NK-92 treated with Interleukin-12 subunit alpha and Interleukin-12 subunit beta, amount 100 ng/mL, for 24 hours (cell line): ENCODE measurements at places on chromosomes 12 and 14.

- no peak for DNase-seq
Observed at GRCh38 chr12:91274916-91275315, 92.3 kb upstream of the DCN start.

DNA sequence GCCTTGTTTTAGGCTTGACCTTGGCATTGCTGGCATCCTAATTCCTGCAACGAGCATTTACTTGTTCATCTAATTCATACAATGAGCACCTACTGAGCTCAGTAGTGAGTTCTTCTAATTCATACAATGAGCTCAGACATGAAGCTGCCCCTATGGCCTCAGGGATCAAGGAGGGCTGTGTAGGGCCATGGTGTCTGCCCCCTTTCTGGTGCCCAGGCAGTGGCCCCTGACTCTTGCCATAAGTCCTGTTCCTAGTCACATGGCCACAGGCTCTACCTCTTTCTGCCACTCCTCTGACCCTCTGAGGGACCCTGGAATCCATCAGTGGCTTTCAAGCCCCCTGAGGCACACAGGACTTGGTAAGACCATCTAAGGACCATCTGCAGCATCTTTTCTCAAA, 148.8 kb downstream of the ZFP36L1 start:
- no peak for DNase-seq

DNA sequence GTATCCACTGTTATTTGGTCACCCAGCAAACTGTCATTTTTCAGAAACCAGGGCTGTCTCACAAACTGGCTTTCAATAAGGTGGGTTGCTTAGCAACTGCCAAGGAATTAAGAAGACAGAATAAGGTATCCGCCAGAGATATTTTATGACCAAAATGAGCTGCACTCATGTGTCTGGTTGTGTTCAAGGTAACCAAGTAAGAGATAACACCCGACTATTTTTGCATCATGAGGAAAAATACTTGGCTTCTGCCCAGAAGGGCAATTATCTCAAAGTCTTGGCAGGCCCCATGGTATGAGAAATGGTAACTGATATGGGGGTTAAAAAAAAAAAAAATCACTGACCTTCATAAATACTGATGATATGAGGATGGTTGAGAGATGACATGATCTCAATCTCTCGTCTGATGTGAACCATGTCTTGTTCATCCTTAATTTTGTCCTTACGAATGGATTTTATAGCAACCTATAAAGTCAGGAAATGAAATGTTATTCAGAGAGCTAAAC, 32.6 kb downstream of the NUAK1 start:
- DNase-seq, result no peak

DNA sequence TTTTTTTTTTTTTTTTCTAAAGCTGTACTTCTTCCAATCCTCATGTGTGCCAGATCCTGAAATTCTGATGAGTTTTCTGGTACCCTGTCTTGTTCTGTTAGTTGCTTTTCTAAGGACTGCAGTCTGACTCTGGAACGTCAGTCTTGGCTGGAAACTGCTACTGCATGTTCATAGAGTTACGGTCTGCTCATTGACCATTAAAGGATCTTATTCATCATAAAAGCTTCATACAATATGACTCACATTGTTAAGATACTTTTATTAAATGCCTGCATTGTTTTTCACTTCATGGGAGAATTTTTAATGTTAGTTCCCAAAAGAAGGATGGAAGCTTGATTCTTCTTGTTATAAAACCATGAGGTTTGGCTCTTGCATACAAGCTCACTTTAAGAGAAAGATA, 233.6 kb downstream of the SYT10 start:
- DNase-seq, result no peak

- no peak for DNase-seq
Observed at GRCh38 chr12:1591543-1591942, 2.8 kb downstream of the FBXL14 start.

GRCh38 chr12:43982544-43982943, 146.7 kb downstream of the TMEM117 start:
- no peak for DNase-seq

DNA sequence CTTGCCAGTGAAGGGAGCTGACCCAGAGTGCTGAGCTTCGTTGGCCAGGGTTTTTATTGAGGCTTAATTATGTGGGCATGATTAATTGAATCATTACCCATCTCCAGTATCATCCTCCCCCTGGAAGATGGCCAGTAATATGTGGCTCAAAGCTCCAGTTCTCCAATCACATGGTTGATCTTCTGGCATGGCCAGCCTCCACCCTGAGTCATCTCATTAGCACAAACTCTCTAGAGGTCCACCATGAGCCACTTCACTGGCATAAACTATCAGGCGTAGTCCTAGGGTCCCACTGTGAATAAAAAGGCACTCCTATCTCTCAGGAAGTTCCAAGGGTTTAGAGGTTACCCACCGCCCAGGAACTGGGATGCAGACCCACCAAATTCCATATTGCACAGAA, 135.0 kb downstream of the ANO6 start:
- DNase-seq, result no peak

GRCh38 chr12:100481021-100481420, 7.4 kb downstream of the NR1H4 start:
- DNase-seq, result no peak

DNA sequence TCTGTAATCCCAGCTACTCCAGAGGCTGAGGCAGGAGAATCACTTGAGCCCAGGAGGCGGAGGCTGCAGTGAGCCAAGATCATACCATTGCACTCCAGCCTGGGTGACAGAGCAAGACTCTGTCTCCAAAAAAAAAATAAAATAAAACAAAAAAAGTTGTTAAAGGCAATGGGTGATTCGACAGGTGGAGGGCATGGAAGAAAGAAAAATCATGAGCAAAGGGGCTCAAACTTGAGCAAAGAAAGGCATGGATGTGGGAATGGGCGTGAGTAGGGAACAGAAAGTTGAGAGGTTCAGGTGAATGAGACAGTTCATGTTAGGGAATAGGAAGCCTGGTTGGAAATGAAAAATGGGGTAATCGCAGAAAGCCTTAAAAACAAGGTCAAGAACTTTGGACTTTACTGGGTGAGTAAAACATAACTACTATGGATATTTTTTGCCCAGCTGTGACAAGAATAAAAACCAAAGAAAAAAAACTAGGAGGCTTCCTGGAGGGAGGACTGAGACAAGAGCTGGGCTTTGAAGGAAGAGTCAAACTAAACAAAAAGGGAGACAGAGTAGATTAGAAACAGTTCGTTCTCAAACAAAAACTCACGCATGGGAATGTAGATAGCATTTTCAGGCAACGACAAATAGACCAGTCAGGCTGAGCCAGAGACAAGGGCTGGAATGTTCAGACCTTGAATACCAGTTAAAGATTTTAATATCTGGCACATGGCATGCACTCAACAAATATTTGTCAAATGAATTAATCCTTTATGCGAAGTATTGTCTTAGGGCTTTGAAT, 18.8 kb downstream of the PYM1 start:
- no peak for DNase-seq

DNA sequence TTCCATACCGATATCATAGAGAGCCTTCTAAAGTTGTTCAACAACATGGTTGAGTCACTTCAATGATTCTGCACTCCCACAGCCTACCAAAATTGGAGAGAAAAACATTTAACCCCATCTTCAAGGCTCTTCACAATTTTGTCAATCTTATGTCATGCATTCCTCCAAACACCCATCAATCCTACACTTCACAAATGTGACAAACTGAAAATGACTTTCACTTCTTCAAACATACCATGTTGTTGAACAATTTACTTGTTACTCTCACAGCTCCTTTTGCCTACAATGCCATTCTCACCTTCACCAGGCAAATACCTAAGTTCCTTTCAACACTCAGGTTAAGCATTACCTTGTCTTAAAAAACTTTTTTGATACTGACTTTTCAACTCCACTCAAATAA, 88.0 kb downstream of the OSBPL8 start:
- DNase-seq, result no peak

DNA sequence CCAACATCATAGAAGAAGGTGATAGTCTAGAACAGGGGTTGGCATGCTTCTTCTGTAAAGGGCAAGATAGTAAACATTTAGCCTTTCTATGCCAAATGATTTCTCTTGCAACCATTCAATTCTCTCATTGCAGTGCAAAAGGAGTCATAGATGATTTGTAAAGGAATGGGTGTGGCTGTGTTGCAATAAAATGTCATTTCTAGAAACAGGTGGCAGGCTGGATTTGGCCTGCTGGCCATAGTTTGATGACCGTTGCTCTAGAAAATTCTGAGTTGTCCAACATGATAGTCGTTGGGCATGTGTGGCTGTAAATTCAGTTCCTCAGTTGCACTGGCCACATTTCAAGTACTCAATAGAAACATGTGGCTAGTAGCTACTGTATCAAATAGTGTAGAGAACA, 21.7 kb downstream of the SMCO2 start:
- no peak for DNase-seq

DNA sequence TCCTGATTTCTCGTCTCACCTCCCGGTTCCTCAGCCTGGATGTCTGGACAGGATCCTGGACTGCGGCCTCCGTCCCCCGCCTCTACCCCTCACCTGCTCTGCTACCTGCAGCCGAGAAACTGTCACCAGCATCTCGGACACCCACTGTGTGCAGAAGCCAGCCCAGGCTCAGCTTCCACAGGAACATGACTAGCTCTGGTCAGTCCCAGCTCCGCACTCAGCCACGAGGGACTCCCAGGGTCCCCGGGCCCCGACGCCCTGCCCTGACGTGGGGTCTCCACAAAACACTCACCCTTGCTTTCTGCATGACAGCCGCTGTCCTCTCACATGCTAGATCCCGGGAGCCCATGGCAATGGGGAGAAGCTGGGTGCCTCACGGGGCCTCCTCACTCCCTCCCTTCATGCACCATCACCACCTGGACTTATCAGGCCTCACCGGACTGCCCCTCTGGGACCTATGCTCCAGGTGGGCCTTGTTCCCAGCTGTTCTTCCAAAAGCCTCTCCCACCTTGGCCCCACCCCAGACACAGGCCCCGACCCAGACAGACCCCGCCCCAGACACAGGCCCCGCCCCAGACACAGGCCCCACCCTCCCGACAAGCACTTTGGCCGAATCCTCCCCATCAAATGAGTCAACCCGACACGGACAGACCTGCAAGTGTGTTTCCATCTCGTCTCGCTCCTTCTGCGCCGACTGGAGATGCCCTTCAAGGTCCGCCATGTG, 26.9 kb upstream of the ANKLE2 start:
- no peak for DNase-seq

DNA sequence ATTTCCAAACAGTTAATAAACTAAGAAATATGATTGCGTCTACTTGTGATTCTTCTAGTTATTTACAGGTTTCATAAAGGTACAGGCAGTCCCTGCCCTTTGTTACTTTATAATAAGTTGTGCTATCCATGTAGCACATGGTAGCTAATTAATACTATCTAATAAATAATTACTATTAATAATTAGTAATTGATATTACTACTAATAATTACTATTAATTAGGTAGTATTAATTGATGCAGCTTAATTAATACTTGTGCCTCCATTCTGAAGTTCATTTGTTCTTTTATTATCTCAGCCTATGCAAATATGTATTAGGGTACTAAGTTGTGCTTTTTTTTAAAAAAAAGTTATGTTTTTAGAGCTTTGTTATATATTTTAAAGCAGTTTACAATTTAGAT, 92.3 kb upstream of the TRHDE start:
- DNase-seq, result no peak

GRCh38 chr12:122489038-122489437, 11.7 kb downstream of the ZCCHC8 start:
- DNase-seq, result no peak

GRCh38 chr12:56634837-56635791, 5.0 kb upstream of the BAZ2A start:
- no peak for DNase-seq

DNA sequence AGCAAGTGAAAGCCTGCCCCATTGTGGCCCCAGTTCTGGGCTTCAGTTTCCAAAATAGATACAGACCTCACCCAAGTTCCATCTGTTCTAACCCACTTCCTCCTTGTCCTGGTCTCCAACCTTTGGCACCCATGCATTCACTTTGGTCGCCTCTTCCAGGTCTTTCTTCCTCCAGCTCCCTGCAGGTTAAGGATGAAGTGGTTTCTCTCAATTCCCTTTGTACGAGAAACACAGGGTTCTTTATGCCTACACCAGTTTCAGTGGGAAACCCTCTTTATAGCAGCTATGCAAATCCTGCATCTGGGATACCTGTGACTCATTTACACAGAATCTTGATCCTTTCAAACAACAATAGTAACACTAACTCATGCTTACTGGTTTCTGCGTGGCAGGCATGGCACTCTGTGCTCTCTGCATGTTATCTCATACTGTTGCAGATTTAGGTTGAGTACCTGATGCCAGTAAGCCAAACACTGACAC, 110.6 kb upstream of the AMIGO2 start:
- no peak for DNase-seq

DNA sequence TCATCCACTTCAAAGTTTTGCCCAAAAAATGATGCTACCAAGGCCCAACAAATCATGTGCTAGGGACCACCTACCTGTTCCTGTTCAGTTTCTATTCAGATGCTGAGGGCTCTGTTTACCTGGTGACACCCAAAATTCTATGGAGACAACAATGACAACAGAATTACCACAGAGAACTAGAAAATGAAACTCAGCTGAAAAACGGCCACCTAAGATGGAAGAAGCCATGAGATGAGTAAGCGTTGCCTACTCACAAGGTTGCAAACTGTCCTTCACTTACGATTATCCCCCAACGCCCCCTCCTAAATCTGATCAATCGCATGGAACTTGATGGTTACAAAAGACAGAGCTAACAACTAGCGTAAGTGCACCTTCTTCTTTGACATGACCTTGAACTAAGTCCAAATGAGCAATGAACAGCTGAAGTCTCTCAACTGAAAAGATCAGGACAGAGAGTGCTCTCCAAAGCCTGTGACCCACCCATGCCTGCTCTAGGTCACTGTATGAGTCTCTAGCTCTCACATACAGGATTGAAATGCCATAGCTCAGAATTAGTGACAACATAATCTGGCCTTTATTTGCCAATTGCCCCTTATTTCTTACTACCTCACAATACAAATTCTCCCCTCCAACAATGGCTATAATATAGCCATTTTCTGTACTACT, at the start of gene RNASE11:
TSS of gene RNASE11 (minus strand) at position 513 of the 666 bp plus-strand sequence.
- DNase-seq, result no peak

DNA sequence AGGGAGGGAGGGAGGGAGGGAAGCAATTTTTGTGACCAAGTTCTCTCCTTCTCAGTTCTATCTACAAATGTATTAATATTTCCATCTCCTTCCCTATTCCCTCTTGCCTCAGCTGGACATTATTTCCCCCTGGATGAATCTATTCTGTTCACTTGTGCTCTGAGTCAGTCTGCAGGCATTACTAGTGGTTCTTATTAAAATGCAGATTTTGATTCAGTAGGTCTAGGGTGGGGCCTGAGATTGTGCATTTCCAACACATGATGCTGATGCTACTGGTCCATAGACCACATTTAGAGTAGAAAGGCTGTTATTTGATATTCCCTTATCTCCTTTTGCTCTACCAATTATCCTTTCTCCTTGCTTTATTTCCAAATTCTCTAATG, 40.1 kb upstream of the YAF2 start:
- no peak for DNase-seq

- DNase-seq, result peak; percentile 39
Observed at GRCh38 chr14:50085570-50086320, 30.6 kb downstream of the VCPKMT start.

DNA sequence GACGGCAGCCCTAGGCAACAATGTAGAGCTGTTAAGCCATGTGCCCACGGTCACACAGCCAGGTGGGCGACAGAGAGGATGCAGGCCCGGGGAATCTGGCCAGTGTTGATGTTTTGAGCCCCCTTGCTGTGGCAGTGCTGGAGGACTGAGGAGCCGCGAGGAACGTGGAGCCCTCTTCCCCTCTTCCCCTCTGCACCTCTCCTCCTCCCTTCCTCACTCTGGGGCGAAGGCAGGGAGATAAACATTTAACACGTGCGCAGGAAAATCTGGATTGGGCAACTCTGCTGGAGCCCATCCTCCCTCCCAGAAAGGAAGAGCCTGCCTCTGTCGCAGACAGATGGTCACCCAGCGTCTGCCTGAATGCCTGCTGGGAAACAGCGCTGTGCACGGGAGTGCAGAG, 376.8 kb downstream of the FUT8 start:
- DNase-seq, result no peak
